Bronchial epithelial cell (primary cell): ENCODE measurements at places on chromosomes 4 and X. TPM values are rescaled to one million over a fixed set of nuclear protein-coding genes. Genes with fewer than 3 reads are reported as not detected.

- DNase-seq, result peak; percentile 8
Measured at GRCh38 chrX:110665223-110666002, 130.2 kb downstream of the CHRDL1 start.

DNA sequence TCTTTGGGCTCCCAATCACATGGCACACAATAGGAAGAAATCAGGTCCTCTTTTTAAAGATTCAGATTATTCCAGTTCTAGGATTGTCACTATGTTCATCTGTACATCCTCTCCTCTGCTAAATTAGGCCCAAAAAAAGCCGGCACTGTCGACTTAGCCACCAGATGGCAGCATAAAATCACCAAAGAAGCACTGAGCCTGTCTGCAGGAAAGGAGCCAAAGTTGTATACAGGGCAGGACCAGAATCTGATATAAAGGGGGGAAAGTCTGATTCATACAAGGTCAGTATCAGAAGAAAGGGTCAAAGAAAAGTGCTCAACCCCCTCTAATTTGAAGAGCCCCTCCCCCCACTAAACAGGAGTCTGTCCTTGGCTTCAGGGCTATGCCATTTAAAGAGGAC is 292.5 kb downstream of the CHIC1 start:
- DNase-seq, result peak; percentile 42

DNA sequence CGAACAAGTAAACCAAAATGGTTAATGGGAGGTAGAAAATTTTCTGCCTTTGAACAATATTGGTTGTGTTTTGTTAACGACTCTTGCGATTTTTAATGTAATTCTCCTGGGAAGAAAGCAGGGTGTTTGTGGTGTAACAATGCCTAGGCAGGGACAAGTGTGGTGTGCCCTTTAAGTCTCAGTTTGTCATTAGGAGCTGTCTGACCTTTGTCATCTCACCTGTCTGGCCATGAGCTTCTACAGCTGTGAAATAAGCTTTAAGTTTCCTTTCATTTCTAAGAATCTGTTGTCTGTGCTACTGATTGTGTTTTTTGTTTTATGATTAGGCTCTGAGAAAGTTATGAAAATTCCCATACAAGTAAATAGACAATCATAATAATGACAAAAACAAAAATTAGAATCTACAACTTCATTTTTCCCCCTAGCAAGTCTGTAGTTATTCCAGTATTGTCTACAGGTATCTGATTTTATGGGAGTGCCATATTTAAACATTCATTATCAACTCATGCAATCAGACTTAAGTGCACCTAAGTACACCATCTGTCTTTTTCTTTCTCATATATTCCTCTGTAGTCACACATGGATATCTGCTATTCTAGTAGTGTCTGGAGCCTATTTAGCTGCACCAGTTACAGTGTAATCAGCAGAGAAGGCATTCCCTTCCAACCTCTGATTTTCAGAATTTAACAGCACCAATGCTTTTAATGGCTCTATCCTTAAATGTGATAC is 203.5 kb downstream of the PPARGC1A start:
- no peak for DNase-seq

- DNase-seq, result no peak
Measured at GRCh38 chr4:169955521-169955920, 70.7 kb downstream of the MFAP3L start.

DNA sequence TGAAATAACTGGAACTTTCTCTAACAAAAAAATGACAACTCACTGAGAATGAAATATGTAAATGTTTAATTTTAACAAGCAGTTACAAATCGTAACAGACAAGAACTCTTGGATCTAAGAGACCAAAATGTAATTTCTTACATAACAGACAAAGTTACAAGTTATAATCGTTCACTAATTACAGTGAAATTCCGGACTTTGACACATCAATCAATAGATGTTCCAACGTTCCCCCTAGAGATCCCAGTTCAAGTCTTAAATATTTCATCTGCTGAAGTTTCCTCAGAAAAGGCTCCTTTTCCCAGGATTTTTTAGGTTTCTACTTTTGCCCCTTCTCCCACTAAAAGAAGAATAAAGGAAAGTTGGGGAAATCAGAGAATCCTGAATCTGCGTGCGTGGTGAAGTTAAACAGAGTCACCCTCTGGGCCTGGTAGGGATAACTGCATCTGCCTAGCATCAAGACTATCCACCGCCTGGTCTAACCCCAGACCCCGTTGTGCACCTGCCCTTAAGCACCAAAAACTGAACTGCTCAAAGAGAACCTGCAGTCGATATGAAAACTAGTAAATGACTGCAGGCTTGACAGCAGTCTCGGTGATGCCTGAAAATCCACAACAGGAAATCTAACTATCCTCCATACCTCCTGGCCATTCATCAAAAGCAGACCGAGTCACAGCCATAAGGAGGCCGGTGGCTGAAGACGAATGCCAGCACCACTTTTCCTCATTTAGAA is 2.3 kb downstream of the IRF2 start:
- DNase-seq, result peak; percentile 30

- DNase-seq, result no peak
Measured at GRCh38 chr4:87193958-87194675, 26.3 kb downstream of the KLHL8 start.

The MYOZ2 gene
- not detected in 2 replicates for total RNA-seq
